ENCODE measurements at places on chromosomes 3 and 15. TPM values are rescaled to one million over a fixed set of nuclear protein-coding genes. Genes with fewer than 3 reads are reported as not detected.

GRCh38 chr3:64520334-64520733 is 167.5 kb downstream of the ADAMTS9 start:
- no peak for DNase-seq

- no peak for DNase-seq
These were observed 89.1 kb upstream of the GALNT15 start for GRCh38 chr3:16085410-16085809.

DNA sequence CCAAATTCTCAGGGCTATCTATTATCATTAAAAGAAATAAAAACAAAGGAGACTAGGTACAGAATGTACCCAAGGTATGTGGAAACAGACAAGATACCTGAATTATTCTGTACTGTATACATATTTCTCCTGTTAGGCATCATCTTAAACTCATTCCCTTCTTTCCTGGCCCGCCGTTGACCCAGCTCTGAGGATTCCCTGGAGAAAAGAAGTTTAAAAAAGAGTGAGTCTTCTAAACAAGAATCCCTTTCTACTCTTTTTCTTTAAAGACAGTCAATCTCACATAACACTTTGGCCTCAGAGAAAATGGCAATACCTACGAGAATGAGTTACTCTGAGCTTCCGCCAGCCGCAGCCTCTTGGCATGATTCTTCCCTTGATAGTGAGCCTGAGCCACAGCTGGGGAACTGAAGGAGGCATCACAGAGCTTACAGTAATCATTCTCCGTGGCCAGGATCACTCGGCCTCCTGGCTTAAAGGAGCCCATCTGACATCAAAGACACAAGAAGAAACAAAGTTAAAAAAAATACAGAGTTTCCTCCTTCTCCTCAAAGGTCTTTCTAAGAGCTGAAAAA is 44.2 kb downstream of the ZMAT3 start:
- no peak for DNase-seq

DNA sequence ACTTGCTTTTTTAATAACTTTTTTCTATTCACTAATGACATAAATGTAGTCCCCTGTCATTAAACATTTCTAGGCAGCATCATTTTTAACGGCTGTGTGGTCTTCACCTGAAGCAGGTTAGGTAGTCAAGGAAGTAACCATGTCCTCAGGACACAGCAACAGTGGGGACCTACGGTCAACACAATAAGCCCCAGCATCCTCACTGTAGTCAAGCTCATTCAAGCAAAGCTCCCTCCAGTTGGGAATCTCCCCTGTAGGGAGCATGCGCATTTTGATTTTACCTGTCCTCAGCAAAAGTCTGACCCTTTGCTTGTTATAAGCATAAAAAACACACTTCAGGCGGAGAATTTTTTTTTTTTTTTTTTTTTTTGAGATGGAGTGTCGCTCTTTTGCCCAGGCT is 151.4 kb downstream of the SHQ1 start:
- no peak for DNase-seq

Gene LRRC2
- 0.10 TPM for total RNA-seq

Gene COMMD2
- 53.3 TPM for total RNA-seq

Gene MEGF11
- total RNA-seq, result 0.10 TPM

Gene MUC13
- not detected for total RNA-seq

Gene THPO
- not detected for total RNA-seq

Data from MG63 (cell line).